T-cell (primary cell): ENCODE measurements at places on chromosomes 3 and 15. TPM values are rescaled to one million over a fixed set of nuclear protein-coding genes. Genes with fewer than 3 reads are reported as not detected.

The SHC4 gene
- total RNA-seq: 0.23 TPM

The IRAK2 gene
- 3.7 TPM for total RNA-seq

The LSAMP gene
- total RNA-seq: 0.06 TPM

The CADM2 gene
- total RNA-seq: 0.23 TPM

The GRAMD1C gene
- 2.7 TPM for total RNA-seq

The PHC3 gene
- total RNA-seq: 173 TPM

GRCh38 chr3:71152039-71152891, 431.3 kb downstream of the FOXP1 start:
- no peaks in the 10 kb centered on the region for H3K27me3 ChIP-seq
- no peak for DNase-seq

DNA sequence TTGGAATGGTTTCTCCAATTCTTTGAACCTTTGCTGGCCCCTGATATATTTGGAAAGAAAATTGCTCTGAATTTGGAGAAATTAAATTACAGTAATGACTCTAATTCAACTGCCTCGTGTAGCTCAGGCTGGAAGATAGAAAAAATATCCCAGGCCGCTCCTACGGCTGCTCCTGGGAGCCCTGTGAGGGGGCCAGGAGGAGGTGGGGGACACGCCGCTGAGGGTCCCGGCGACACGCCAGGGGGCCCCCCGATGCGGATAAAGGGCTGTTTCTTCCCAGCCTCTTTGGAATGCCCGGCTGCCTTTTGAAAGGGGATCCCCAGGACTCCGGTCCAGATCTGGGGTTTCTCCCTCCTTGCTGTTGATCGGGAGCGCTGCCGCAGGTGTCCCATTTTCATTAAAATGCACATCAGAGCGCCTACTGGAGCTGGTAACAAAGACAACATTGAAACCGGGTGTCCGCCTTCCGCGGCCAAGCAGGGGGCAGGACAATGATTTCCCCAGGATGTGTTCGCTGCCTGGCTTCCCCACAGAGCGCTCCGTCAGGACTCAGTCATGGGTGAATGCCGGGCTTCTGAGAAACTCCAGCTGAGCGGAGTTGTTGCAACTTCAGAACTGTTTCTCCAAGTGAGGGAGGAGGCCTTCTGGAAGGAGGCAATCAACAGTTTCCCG, 200.1 kb upstream of the KBTBD8 start:
- no peak overlapping the region for H3K4me3 ChIP-seq
- H3K4me1 ChIP-seq: no peaks in the 10 kb centered on the region
- H3K27ac ChIP-seq: no peak overlapping the region

GRCh38 chr15:64678126-64678819, 97.1 kb downstream of the RBPMS2 start:
- H3K27ac ChIP-seq: no peak overlapping the region
- DNase-seq: no peak
- no peaks in the 10 kb centered on the region for H3K4me1 ChIP-seq
- H3K36me3 ChIP-seq: peaks cover 15% of the 10 kb centered on the region

GRCh38 chr15:58467722-58468423, 36.1 kb downstream of the LIPC start:
- no peak for DNase-seq
- peaks cover 3% of the 10 kb centered on the region for H3K4me1 ChIP-seq
- no peaks in the 10 kb centered on the region for H3K36me3 ChIP-seq

DNA sequence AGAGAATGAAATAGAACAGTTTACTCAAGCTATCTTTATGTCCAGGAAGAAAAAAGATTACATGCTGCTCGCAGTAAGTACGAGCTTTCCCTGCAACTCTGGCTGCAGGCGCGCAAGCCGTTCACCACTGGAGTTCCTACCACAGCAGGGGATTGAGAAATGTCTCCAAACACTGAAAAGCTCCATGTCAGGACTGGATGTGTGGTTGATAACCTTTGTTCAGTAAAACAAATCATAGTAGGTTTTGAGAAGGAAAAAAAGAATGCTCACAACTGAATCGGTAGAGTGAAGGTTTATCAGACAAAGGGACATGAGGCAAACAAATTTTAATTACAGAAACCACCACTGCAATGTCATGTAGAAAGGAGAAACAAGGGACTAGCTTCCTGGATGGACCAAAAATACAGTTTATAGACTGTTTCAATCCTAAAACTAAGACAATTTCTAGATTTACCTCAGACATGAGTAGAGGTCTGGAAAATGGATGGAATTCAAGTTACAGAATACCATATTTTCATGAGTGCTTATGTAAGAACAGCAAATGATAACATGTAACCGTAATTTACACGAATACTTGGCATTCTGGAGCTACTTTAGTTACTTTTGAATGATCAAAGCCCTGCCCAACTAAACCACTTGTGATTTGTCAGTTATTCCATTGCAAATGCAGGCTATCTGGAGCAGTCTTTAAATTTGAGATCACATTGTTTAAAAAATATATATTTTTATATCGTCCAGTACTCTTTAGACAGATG, 471.1 kb downstream of the SHQ1 start:
- no peaks in the 10 kb centered on the region for H3K27me3 ChIP-seq
- no peak overlapping the region for H3K27ac ChIP-seq
- H3K4me1 ChIP-seq: peaks cover 10% of the 10 kb centered on the region
- no peak for DNase-seq

GRCh38 chr3:98328933-98329332, 24.7 kb upstream of the OR5K4 start:
- no peak overlapping the region for H3K4me3 ChIP-seq
- H3K4me1 ChIP-seq: peaks cover 6% of the 10 kb centered on the region
- no peaks in the 10 kb centered on the region for H3K36me3 ChIP-seq
- peaks cover 9% of the 10 kb centered on the region for H3K27me3 ChIP-seq

- peaks cover 76% of the 10 kb centered on the region for H3K36me3 ChIP-seq
- no peak for DNase-seq
- no peak overlapping the region for H3K27ac ChIP-seq
- no peaks in the 10 kb centered on the region for H3K27me3 ChIP-seq
Measured at GRCh38 chr3:14485981-14486380, 54.2 kb downstream of the GRIP2 start.

DNA sequence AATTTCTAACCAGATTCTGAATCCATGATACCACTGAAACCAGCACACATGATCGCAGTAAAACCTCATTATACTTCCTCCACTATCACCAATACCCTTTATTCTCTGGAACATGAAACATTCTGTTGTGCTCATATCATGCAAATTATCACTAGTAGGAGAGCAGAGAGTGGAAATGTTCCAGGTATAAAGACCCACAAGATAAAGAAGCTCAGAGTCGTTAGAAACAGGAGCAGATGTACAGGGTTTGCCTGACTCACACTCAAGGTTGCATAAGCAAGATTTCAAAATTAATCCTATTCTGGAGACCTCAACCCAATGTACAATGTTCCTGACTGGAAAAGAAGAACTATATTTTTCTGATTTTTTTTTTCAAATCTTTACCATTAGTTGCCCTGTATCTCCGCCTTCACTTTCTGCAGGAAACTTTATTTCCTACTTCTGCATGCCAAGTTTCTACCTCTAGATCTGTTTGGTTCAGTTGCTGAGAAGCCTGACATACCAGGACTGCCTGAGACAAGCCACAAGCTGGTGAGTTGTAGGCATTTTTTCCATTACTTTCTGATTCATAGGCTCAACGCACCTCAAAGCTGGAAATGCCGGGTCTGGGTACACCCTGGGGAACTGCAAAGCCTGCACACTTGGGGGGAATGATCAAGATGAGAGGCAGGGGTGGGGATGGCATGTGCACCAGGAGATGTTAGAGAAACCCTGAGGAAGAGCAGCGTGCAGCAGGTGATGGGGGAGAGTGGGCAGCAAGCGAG, at the start of gene CCR2:
Gene CCR2 (plus strand): TSS at position 465 of the 764 bp plus-strand sequence. CDS start 3,417 bp downstream, outside the sequence.
- no peaks in the 10 kb centered on the region for H3K36me3 ChIP-seq
- DNase-seq: no peak
- peak within 1 kb of the TSS; percentile 45 for H3K4me3 ChIP-seq

DNA sequence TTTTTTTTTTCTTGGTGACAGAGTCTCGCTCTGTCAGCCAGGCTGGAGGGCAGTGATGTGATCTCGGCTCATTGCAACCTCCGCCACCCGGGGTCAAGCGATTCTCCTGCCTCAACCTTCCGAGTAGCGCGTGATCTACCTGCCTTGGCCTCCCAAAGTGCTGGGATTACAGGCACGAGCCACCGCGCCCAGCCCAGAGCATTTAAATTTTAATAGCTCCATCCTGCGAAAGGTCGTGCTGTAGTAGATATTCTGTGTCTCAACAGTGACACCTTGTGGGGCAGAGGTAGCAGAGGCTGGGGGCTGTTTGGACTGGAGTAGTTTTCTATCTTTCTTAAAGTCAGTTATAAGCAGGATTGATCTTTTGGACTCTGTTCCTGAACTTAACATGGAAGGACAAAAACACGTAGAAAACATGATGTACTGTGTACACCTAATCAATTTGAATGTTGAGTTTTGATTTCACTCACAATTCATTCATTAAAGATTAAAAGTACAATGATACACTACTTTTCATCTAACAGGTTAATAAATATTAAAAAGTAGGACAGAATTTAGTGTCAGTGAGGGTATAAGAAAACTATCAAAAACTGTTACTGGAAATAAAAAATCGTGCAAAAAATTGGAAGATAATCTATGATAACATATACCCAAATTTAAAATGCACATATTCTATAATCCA, 11.0 kb upstream of the PDCD6IP start:
- H3K4me3 ChIP-seq: peak overlapping the region; percentile 33
- H3K27ac ChIP-seq: no peak overlapping the region
- H3K4me1 ChIP-seq: no peaks in the 10 kb centered on the region
- peak; percentile 46 for DNase-seq
- H3K27me3 ChIP-seq: peaks cover 9% of the 10 kb centered on the region
- H3K36me3 ChIP-seq: no peaks in the 10 kb centered on the region

- H3K4me1 ChIP-seq: no peaks in the 10 kb centered on the region
- H3K4me3 ChIP-seq: no peak overlapping the region
- H3K27ac ChIP-seq: no peak overlapping the region
- peaks cover 10% of the 10 kb centered on the region for H3K36me3 ChIP-seq
Measured at GRCh38 chr3:42632146-42632545, 21.4 kb upstream of the ZBTB47 start.

- peak overlapping the region; percentile 65 for H3K4me3 ChIP-seq
- peaks cover 21% of the 10 kb centered on the region for H3K4me1 ChIP-seq
- no peak for DNase-seq
- peak overlapping the region; percentile 78 for H3K27ac ChIP-seq
Measured at GRCh38 chr15:84715441-84716035, 401 bp downstream of the SEC11A start.

DNA sequence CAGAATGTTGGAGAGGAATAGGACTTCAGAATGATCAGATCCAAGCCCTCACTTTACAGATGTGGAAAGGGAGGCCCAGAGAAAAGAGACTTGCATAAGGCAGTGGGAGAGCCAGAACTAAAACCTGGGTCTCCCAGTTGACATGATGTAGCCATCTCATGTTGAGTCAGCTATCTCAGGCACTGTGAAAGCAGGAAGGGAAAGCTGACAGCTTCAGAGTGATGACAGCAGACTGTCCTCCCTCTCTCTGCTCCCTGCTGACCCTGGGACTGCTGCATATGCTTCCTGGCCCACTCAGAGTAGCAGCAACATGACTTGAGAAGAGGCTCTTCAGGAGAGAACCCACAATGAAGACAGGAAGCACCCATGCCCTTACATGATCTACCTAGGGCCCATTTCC, 14.7 kb downstream of the FHIT start:
- H3K4me3 ChIP-seq: no peak overlapping the region
- H3K27ac ChIP-seq: no peak overlapping the region
- H3K4me1 ChIP-seq: no peaks in the 10 kb centered on the region

GRCh38 chr3:49177073-49177472, 5.7 kb downstream of the KLHDC8B start:
- no peak for DNase-seq
- no peak overlapping the region for H3K27ac ChIP-seq
- no peaks in the 10 kb centered on the region for H3K4me1 ChIP-seq
- peaks cover 15% of the 10 kb centered on the region for H3K36me3 ChIP-seq
- H3K27me3 ChIP-seq: peaks cover 32% of the 10 kb centered on the region

DNA sequence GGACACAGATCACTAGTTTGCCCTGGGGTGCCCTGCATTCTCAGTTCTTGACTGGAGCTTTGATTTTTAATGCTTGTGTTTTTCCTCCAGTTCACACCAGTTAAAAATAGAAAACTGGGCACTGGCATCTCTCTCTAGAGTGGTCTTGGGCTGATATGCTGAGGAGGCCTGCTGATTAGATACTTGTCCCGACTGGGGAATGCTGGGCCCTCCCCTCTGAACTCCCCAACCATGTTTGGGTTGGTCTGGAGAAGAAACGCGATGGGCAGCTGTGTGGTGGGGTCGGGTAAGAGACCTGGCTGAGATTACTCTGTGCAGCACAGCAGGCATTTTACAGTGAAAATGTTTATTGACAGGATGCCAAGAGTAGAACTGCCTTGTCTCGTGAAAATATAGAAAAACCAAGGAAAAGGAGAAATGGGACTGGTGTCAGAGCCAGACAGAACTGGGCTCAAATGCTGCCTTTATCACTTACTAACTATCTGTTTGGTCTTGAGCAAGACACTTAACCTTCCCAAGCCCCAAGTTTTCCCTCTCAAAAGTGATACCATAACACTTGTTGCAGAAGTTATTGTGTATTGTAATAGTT, 1.6 kb upstream of the ACTC1 start:
- DNase-seq: no peak
- H3K4me1 ChIP-seq: no peaks in the 10 kb centered on the region
- H3K27ac ChIP-seq: no peak overlapping the region

GRCh38 chr3:185709251-185709955, 115.4 kb downstream of the IGF2BP2 start:
- no peak overlapping the region for H3K4me3 ChIP-seq
- H3K36me3 ChIP-seq: no peaks in the 10 kb centered on the region
- H3K27me3 ChIP-seq: no peaks in the 10 kb centered on the region
- no peak overlapping the region for H3K27ac ChIP-seq

DNA sequence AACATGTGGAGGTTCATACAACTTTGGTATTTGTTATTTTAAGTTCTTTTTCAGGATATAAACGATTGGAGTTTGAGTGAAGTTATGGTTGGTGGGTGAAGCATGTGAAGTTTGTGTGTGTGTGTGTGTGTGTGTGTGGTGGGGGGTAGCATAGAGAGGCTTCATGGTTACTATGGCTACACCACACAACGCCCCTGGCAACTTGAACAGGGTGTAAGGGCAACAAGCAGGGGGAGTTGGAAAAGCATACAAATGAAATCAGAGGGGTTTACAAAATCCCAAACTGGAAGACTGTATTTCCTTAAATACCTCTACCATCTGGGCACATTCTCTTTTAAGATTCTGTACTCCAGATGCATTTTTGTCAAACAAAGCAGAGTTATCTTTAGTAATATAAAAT, 207.5 kb downstream of the SV2B start:
- no peak overlapping the region for H3K4me3 ChIP-seq
- no peak for DNase-seq
- H3K36me3 ChIP-seq: no peaks in the 10 kb centered on the region
- H3K4me1 ChIP-seq: peaks cover 47% of the 10 kb centered on the region
